ENCODE measurements at places on chromosomes 11 and 22.

GRCh38 chr22:49203859-49204598 lies 623.6 kb downstream of the BRD1 start:
- DNase-seq = no peak

- DNase-seq = no peak
Measured at GRCh38 chr11:60867871-60868681, 734 bp downstream of the ZP1 start.

DNA sequence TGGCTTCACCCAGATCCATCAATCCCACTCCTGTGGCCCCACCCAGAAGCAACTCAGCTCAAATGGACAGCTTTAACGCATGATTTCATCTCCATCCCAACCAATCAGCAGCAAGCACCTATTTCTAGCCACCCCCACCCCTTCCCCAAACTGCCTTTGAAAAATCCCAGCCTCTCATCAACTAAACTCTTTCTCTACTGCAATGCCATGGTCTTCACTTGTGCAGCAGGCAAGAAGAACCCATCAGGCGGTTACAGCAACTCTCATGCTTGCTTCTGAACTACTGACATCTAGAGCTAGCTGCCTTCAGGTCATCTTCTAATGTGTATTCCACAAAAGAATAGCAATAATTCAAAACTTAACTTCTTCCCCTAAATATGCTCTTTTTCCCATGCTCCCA lies 42.1 kb upstream of the STK33 start:
- DNase-seq = no peak

DNA sequence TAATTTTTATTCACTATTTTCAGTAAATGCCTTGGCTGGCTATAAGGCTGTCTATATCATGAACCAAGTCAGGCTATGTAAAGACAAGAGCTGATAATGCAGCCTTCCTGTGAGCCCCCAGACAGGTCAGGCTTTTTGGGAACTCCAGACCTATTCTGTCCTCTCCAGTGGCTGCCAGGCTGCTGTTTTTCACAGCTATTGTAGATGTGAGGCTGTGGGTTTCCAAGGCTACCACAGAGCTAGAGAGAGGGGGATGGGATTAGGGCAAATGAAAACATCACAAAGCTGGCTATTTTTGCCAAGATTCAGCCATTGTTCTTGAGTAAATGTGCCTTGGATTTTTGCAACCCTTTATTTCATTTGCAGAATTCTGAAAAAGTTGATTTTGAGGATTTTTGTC lies 55.7 kb upstream of the SORL1-AS1 start:
- DNase-seq = no peak

DNA sequence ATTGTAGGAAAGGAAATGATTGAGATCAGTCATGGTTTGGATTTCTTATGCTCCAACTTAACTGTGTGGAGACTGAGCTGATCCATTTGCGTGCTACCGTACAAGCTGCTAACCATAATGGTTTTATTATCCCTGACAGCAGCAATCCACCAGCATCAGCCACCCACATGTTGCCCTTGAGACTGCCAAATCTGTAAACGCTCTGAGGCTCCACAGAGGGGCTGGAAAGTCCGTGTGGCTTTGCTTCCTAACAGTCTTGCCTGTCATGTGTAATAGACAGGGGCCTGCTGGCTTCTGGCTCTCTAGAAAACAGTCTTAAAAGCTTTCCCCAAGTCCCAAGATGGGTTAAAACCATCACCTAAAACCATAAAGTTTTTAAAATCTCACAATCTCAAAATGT lies 30.1 kb downstream of the ATG16L2 start:
- DNase-seq = no peak

DNA sequence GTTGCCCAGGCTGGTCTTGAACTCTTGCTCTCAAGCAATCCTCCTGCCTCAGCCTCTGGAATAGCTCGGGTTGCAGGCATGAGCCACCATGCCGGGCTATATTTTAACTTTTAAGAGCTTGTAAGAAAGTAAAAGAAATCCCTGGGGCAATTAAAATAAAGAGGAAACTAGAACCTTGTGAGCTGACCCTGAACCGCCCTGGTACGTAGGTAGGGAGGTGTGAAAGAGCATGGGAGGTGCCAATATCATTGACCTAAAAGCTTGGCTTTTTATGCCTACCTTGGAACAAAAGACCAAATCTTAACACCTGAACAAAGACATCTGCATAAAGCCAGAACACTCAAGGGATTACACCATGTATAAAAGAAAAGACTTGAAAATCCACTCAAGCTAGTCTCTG lies 595.1 kb downstream of the SOX6 start:
- no peak for DNase-seq
